Activated T-helper 9 cell treated with anti-CD3 and anti-CD28 coated beads, Interleukin-2, amount 50 U/mL, for 16 hours (primary cell): ENCODE measurements at places on chromosomes 4 and X.

- DNase-seq = no peak
Observed at GRCh38 chrX:331151-331824, 12.7 kb upstream of the GTPBP6 start.

GRCh38 chr4:184475096-184475461 is 729 bp upstream of the IRF2 start:
- DNase-seq = peak; percentile 57

DNA sequence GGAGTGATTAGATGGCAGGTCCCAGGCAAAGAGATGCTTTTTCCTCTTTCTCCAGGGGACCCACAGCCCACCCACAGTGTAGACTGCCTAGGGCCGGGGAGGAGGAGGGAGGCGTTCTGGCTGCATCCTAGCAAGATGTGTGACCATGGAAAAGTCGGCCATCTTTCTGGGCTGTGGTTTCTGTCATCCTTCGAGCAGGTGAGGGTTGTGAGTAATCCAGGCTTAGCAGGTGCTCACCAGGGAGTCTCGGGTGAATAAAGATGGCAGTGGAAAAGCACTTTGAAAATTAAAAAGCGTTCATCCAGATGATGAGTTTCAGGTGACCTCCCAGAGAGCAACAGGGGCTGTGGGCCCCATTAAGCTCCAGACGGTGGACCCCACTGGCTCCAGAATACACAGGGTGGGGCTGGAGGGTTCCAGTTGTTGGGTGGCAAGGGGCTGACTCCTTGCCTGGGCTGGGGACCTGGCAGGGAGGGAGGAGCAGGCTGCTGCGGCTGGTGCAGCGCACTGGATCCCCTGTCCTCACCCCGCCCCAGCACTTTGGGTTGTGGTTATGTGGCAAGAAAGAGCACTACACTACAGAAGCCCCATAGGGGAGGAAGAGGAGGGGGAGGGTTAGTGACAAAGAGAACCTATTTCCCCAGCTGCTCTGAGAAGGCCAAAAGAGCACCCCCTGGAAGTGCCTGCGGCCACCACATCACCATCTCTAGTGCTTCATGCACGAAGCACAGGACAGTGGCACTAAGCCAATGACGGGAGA is 23.7 kb downstream of the ELF4 start:
- peak; percentile 45 for DNase-seq

DNA sequence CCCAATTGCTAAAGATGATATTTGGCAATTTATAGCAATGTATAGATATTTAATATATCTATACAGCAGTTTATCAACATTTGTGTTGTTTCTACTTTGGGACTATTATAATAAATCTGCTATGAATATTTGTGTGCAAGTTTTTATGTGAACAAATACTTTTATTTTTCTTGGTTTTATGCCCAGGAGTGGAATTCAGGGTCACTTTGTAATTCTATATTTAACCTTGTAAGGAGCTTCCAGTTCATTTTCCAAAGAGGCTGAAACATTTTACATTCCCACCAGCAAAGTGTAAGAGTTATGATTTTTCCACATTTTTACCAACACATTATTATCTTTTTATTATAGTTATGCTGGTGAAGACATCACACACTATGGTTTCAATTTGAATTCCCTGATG is 801.3 kb downstream of the PCDH18 start:
- no peak for DNase-seq

DNA sequence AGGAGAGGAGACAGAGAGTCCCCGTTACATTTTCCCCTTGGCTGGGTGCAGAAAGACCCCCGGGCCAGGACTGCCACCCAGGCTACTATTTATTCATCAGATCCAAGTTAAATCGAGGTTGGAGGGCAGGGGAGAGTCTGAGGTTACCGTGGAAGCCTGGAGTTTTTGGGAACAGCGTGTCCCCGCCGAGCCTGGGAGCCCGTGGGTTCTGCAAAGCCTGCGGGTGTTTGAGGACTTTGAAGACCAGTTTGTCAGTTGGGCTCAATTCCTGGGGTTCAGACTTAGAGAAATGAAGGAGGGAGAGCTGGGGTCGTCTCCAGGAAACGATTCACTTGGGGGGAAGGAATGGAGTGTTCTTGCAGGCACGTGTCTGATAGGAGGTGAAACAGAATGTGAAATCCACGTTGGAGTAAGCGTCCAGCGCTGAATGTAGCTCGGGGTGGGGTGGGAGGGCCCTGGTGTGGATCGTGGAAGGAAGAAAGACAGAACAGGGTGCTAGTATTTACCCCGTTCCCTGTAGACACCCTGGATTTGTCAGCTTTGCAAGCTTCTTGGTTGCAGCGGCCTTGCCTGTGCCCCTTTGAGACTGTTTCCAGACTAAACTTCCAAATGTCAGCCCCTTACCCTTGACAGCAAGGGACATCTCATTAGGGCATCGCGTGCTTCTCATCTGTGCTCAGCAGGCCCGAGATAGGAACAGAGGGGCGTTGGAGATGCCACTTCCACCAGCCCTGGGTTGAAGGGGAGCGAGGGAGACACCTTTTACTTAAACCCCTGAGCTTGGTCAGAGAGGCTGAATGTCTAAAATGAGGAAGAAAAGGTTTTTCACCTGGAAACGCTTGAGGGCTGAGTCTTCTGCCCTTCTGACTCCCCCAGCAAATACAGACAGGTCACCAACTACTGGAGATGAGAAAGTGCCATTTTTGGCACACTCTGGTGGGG is 2.7 kb downstream of the SHOX start:
- no peak for DNase-seq

DNA sequence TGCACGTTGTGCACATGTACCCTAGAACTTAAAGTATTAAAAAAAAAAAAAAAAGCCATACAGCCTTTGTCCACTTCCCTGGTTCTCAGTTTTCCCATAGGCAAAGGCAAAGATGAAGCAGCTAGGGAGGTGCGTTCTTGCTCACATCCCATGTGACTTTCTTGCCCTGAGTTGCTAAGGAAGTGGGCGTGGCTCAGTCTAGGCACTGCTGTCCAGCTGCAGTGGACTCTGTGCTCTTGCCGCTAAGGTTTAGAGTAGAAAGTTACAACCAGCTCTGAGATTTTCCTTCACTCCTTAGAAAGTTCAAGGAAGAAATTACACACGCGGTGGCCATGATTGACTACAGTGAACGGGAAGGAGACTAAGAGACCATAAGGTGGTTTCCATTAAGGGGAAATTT is 144.7 kb downstream of the NAA11 start:
- no peak for DNase-seq

- no peak for DNase-seq
Observed at GRCh38 chrX:38649674-38650647, 88.6 kb downstream of the TSPAN7 start.

DNA sequence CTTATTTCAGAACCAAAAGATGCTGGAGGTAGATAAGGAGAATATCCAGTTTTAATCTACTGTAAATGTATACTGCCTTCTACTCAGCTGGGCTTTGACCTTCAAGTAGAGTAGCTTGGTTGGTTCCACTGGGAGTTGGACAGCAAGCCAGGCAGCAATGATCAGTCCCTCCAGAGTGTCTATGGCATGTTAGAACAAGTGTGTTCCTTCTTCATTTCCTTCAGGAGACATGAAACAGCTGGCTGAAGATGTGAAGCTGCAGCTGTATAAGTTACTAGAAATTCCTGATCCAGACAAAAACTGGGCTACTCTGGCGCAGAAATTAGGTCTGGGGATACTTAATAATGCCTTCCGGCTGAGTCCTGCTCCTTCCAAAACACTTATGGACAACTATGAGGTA is 111.1 kb downstream of the NFKB1 start:
- no peak for DNase-seq

- DNase-seq = no peak
Observed at GRCh38 chr4:11472535-11472934, 43.8 kb upstream of the HS3ST1 start.

GRCh38 chr4:3346146-3346545 is 53.3 kb downstream of the RGS12 start:
- no peak for DNase-seq

DNA sequence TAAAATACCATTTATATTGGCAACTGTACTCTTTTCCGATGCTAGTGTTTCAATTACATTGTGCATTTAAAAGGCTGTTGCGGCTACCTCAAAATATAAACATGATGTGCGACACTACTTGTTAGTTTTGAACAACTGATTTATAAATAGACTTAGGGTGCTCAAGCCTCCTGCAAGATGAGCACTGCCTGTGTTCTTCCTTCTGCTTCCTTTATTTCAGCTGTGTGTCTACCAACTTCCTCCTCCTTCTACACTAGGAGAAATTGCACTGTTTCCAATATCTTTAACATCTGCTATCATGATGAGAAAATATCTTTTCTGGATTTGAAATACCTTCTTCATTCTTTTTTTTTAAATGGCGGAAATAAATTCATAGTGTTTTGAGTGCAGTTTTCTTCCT is 24.0 kb downstream of the TET2 start:
- no peak for DNase-seq

- DNase-seq = no peak
Observed at GRCh38 chr4:108001540-108002135, 11.9 kb downstream of the HADH start.

GRCh38 chr4:15542760-15543159 is 73.1 kb downstream of the CC2D2A start:
- no peak for DNase-seq

GRCh38 chr4:183888564-183888963 is 16.5 kb upstream of the STOX2 start:
- DNase-seq = no peak

DNA sequence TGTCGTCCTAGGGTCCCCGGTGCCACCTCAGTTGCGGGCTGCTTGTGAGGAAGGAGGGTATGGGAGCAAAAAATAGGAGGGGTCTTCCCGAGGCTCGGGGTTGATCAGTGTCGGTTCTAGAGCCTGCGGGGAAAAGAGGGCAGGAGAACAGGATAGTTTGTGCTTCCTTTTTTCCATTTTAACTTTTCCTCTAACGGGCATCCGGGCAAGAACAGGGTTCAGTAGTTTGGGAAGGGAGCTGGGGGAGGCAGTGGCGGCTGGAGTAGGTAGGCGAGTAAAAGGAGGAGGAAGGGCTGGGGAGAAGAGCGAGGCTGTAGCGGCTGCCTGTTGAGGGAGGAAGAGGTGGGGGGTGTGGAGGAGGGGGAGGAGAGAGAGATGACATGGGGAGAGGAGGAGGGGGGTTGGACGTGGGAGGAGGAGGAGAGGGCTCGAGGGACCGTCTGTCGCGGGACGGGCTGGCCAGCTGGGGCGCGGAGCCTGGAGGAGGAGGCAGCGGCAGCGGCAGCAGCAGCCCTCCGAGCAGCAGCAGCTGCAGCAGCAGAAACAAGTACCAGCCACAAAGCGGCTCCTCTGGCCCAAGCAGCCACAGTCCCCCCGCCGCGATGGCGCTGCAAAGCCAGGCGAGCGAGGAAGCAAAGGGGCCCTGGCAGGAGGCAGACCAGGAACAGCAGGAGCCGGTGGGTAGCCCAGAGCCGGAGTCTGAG is at the start of gene SLC16A2:
Gene SLC16A2, plus strand, starts transcription at position 458 of the 704 bp plus-strand sequence. Its CDS starts 145 bp downstream, at position 603.
- no peak for DNase-seq

DNA sequence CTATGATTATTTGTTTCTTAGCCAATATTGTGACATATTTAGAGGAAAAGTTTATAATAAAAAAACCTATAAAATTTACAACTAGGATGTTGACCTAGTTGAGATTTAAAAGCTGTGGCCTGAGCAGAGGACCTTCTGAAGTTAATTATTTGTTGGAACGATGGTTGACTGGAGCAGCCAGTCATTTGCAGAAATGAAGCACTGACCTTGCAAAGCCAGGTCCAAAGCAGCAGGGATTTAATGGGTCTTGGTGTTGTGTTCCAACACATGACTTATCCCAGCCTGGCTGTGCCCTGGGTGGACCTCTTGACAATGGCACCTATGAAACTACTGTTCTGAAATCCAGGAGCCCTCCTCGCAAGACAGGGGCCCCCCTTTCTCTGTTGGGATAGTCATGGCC is 235.2 kb downstream of the FRAS1 start:
- no peak for DNase-seq

DNA sequence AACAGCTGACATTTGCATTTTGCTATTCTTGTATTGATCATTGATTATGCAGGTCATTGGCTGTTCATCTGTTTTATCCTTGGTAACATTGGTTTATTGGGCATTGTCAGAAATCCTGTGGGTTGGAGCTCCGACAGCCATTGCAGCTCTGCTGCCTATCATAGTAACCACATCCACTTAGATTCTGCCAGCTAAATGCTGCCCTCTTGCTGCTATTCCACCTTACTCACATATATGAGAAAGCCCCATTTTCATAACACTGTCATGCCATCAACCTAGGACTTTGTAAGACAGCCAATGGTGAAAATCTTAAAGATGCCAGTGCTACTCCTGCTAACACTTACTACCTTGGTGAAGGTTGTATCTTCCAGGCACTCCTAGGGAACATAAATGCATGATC is 187.3 kb upstream of the CXCL13 start:
- no peak for DNase-seq

DNA sequence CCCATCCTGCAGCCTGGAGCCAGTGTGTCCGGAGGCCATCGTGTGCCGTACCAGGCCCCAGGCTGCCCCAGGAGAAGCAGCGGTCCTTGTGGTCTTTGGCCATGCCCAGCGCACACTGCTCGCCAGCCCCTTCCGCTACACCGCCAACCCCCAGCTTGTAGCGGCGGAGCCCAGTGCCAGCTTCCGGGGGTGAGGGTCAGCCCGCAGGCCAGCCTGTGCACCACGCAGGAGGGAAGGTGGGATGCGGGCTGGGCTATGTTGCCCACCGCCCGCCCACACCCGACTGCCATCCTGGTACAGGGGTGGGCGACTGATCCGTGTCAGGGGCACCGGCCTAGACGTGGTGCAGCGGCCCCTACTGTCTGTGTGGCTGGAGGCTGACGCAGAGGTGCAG is 7.6 kb upstream of the SRPK3 start:
- DNase-seq = no peak

GRCh38 chrX:153924149-153924861 is 1.8 kb downstream of the ARHGAP4 start:
- DNase-seq = no peak

- DNase-seq = no peak
Observed at GRCh38 chrX:31279359-31279758, 207.5 kb upstream of the FTHL17 start.

DNA sequence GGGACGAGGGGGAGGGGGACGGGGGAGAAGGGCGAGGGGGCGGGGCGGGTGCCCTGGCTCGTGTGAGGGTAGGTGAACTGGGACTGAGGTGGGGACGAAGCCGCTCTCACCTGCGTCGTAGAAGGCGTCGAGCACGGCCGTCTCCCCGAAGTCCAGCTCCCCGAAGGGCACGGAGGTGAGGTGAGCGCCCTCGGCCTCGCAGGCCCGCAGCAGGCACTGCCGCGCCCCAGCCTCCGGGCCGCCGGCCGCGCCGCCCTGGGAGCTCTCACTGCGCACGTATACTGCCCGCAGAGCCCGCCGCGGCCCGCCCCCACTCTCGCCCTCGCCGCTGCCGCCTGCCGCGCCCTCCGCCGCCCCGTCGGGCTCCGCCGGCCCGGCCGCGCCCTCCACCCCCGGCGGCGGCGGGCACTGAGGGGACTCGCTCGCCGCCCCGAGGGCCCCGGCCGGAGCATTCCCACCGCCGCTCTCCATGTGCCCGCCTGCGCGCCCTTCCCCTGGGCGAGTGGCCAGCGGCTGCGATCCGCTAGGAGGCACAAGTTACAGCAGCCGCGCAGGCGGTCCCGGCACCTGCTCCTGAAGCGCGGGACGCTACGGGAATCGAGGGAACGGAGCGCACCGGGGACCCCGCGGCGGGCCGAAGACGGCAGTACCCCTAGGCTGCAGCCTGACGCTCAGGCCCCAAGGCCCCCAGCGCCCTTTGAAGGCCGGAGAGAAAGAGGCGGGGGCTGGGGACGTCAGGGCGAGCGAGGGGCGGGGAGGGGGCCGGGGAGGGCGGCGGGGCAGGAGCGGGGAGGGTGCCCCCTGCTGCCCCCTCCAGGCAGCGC is at the start of gene MAP3K15:
Gene MAP3K15, minus strand, starts transcription at position 718 of the 824 bp plus-strand sequence. Its CDS starts 247 bp downstream, at position 471.
- DNase-seq = no peak
